ENCODE measurements at places on chromosomes 2 and 18. TPM values are rescaled to one million over a fixed set of nuclear protein-coding genes. Genes with fewer than 3 reads are reported as not detected.

The TTN gene
- 1.7 TPM for total RNA-seq

The SNRNP27 gene
- 32.7 TPM for total RNA-seq

The ALKAL2 gene
- total RNA-seq, result 2.7 TPM

The TMEM247 gene
- not detected for total RNA-seq
